Osteocyte (in vitro differentiated cells): ENCODE measurements at places on chromosomes 11 and 22.

- H3K36me3 ChIP-seq = no peaks in the 10 kb centered on the region
- H3K27me3 ChIP-seq = no peaks in the 10 kb centered on the region
- peak; percentile 49 for DNase-seq
- H3K4me3 ChIP-seq = no peak overlapping the region
Observed at GRCh38 chr22:32331236-32331917, 26.3 kb upstream of the RFPL3 start.

GRCh38 chr22:20146777-20147176, 4.1 kb downstream of the CCDC188 start:
- H3K4me3 ChIP-seq = no peak overlapping the region
- H3K27ac ChIP-seq = no peak overlapping the region
- H3K36me3 ChIP-seq = peaks cover 2% of the 10 kb centered on the region
- H3K4me1 ChIP-seq = peaks cover 4% of the 10 kb centered on the region
- no peaks in the 10 kb centered on the region for H3K27me3 ChIP-seq

DNA sequence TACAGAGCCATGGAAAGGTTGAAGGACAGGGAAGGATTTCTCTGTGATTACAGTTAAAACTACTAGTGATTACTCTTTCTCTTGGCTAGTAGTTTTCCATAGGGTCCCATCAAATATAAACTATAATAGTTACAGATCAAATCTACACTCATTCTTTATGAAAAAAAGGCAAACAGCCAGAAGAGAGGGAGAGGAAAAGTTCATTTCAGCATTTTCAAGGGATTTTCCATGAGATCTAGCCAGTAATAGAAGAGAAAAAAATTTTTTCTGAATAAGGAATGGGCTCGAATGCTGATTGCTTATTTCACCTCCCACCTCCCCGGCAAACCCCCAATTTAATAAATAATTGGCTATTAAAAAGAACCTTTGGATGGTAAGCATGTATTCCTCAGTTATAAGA, 74.8 kb upstream of the BLID start:
- peak overlapping the region; percentile 92 for H3K27ac ChIP-seq
- peaks cover 50% of the 10 kb centered on the region for H3K4me1 ChIP-seq
- H3K4me3 ChIP-seq = no peak overlapping the region
- H3K27me3 ChIP-seq = no peaks in the 10 kb centered on the region

DNA sequence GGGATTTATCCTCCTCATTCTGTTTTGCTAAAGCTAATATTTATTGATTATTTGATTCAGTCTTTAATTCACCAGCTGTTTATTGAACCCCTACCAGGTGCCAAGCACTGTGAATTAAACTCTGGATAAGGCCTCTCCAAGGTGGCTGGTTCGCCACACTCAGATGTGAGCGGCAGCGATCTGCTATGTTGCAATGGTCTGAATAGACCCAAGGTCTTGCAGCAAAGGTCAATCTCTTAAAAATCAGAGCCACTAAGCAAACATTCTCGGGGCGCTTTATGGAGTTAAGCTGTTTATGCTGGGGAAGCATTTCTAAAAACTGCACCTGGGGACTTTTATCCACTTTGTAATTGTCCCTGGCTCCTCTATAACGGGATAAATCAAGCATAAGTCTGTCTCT, 10.5 kb upstream of the TSPAN18 start:
- H3K27ac ChIP-seq = no peak overlapping the region
- no peaks in the 10 kb centered on the region for H3K36me3 ChIP-seq
- no peaks in the 10 kb centered on the region for H3K4me1 ChIP-seq
- peaks cover 54% of the 10 kb centered on the region for H3K27me3 ChIP-seq

DNA sequence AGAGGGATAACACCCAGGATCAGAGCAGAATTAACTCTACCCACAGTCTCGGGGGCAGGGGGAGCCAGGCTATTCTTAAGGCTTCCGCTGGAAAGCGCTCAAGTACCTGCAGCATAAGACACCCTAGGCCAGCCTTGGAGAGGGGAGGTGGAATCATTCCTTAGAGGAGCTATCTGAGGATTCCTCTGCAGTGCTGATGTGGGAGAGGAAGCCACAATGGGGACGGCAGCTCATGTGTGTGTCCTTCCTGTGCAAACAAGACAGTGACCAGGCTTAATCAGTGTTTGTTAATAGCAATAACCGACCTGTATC, 382.2 kb upstream of the CADM1 start:
- no peaks in the 10 kb centered on the region for H3K36me3 ChIP-seq
- DNase-seq = no peak
- H3K27me3 ChIP-seq = no peaks in the 10 kb centered on the region

GRCh38 chr11:107562647-107563208, 2.8 kb downstream of the ALKBH8 start:
- peak overlapping the region; percentile 37 for H3K27ac ChIP-seq
- peaks cover 28% of the 10 kb centered on the region for H3K4me1 ChIP-seq
- no peak overlapping the region for H3K4me3 ChIP-seq
- no peak for DNase-seq

DNA sequence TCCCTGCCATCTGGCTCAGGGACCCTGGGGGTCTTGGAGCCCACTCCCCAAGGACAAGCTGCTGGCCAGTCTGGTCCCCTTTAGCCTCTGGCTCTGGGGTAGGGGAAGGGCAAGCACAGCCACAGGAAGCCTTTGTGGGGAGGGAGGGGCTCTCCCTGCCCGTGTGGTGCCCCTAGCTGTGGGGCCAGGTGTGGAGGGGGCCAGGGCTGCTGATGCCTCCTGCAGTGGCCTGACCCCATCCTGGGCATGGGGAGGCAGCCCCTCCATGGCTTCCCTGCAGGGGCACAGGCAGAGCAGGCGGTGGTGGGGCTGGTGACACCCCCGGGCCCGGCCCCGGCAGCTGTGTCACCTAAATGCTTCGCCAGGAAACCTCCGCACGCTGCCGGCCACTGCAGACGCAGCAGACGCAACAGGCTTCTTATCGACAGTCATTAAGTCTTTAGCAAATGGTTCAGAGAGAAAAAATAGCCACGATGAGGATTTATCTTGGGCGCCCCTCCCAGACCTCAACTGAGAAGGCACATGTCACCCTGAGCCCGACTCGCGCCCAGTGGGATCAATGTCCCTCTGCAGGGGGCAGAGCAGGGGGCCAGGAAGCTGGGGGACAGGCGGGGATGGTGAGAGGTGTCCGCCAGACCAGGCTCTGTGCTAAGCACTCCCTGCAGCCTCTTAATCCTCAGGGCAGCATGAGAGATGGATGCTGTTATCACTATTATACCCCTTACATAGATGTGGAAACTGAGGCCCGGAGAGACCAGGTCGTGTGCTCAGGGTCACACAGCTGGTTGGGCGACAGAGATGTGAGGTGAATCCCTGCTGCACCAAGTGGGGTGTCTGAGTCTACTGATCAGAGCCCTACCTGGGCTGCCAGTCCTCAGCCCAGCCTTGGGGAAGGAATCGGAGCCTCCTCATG, 33.9 kb downstream of the FLRT1 start:
- no peak overlapping the region for H3K27ac ChIP-seq
- no peak for DNase-seq
- H3K36me3 ChIP-seq = no peaks in the 10 kb centered on the region
- no peaks in the 10 kb centered on the region for H3K4me1 ChIP-seq
- H3K4me3 ChIP-seq = no peak overlapping the region

DNA sequence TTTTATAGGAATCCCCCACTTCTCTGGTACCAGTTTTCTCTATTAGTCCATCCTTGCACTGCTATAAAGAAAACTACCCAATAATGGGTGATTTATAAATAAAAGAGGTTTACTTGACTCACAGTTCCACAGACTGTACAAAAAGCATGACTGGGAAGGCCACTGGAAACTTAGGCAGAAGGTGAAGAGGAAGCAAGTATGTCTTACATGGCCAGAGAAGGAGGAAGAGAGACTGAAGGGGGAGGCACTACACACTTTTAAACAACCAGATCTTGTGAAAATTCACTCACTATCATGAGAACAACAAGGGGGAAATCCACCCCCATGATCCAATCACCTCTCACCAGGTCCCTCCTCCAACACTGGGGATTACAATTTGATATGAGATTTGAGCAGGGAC, 68.9 kb upstream of the GNAZ start:
- no peak for DNase-seq
- H3K27ac ChIP-seq = no peak overlapping the region
- H3K27me3 ChIP-seq = peaks cover 33% of the 10 kb centered on the region
- H3K36me3 ChIP-seq = no peaks in the 10 kb centered on the region
- no peak overlapping the region for H3K4me3 ChIP-seq

DNA sequence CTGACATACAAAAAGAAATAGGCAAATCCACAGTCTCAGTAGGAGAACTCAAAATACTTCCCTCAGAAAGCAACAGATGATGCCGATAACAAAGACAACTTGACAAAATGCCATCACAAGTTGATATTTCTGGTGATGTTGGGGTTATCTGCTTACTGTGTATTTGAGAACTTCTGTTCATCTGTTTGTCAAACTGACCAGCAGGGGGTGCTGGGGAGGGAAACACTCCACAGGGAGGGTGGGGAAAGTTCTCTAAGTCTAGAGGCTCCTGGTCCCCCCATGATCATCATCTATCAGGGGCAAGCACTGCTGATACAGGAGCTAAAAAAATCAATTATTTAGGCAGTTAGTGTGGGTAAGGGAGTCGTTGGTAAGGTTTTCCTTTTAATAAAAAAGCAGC, 19.2 kb downstream of the GLYATL1 start:
- H3K27me3 ChIP-seq = peaks cover 5% of the 10 kb centered on the region
- no peak overlapping the region for H3K27ac ChIP-seq
- DNase-seq = no peak
- H3K4me1 ChIP-seq = no peaks in the 10 kb centered on the region
- H3K36me3 ChIP-seq = no peaks in the 10 kb centered on the region

DNA sequence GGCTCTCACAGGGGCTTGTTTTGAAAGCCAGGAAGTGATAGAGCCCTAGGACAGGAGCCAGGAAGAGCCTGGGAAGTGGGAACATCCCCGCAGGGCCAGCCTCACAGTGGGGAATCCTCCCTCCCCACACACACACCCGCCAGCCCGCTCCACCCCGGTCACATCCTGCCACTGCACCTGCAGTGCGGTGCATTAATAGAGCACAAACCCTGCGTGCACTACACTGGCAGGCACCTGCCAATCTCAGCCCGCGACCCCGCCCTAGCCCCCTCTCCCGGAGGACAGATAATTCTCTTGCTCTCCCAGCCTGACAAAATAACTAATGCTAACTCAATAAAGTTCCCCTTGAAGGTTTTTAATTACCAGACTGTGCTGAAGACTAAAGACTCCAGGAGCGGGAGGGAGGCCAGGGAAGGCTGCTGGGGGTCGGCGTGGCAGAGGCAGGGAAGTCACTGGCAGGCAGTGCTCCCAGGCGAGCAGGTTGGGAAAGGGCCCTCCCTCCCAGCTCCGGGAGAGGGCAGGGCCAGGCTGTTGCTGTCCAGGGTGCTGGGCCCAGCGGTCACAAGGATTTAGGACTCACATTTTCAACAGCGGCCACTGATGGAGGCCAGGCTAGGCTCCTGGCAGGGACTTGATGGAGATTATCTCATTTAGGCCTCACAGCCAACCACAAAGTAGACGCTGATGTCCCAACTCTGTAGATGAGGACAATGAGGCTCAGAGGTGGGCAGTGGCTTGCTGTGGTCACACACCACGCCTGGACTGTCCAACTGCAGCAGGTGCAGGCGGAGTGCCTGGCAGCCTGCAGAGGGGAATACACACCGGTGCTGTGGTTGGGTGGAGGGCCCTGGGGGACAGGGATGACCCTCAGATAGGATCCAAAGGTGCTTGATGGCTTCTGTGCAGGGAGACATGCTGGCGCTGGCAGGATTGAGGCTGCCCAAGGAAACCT, 23.9 kb upstream of the TCF20 start:
- H3K4me3 ChIP-seq = no peak overlapping the region
- no peaks in the 10 kb centered on the region for H3K36me3 ChIP-seq
- no peaks in the 10 kb centered on the region for H3K27me3 ChIP-seq
- peak; percentile 89 for DNase-seq

- no peak for DNase-seq
- H3K4me3 ChIP-seq = no peak overlapping the region
- peaks cover 11% of the 10 kb centered on the region for H3K27me3 ChIP-seq
- H3K4me1 ChIP-seq = peaks cover 5% of the 10 kb centered on the region
- H3K27ac ChIP-seq = no peak overlapping the region
- no peaks in the 10 kb centered on the region for H3K36me3 ChIP-seq
Observed at GRCh38 chr11:46930089-46930488, 6.5 kb upstream of the CSTPP1 start.

DNA sequence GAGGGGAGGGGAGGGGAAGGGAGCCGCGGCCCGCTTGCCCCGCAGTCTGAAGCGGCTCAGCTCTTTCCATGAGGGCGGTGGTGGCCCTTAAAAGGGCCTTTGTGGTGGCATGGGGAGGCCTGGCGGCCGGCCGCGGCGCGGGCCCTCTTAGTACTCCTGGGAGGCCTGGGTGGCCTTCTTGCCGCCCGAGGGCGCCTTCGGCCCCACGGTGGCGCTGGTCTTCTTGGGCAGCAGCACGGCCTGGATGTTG, 6.9 kb downstream of the DPAGT1 start:
- H3K27ac ChIP-seq = peak overlapping the region; percentile 93
- H3K36me3 ChIP-seq = peaks cover 19% of the 10 kb centered on the region
- H3K27me3 ChIP-seq = no peaks in the 10 kb centered on the region
- H3K4me1 ChIP-seq = peaks cover 30% of the 10 kb centered on the region

- no peak overlapping the region for H3K4me3 ChIP-seq
- peaks cover 7% of the 10 kb centered on the region for H3K36me3 ChIP-seq
- peak overlapping the region; percentile 69 for H3K27ac ChIP-seq
- peaks cover 39% of the 10 kb centered on the region for H3K4me1 ChIP-seq
- DNase-seq = no peak
Observed at GRCh38 chr22:42907404-42908373, 50.6 kb upstream of the ARFGAP3 start.

DNA sequence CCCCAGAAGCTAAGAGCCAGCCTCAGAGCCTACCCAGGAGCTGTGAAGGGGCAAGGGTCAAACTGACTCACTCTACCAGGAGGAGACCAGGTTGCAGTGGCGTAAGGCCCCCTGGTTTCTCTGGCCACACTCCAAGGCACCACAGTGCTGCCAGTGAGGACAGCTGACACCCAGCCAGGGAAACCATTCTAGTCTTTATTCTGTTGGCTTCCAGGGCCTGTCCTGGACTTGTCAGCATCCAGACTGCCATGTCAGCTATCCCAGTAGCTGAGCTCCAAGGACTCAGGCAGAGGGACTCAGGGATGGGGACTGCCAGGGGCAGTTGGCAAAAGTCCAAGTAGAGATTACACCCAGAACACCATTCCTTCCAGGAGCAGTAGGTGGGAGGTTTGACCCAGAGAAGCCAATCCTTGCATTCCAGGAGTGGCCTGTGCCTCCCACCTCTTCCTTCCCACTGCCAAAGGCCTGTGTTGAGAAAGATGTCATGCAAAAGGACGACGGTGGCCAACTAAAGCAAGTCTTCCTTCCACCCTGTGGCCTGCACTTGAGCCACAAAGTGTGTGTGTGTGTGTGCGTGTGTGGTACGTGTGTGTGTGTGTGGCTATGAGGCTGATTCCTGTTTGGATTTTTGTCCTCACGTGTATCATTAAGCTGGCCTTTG, 3.6 kb upstream of the MAPK8IP1 start:
- no peak for DNase-seq
- peaks cover 3% of the 10 kb centered on the region for H3K4me1 ChIP-seq
- peaks cover 21% of the 10 kb centered on the region for H3K36me3 ChIP-seq
- H3K27ac ChIP-seq = no peak overlapping the region
- peaks cover 2% of the 10 kb centered on the region for H3K27me3 ChIP-seq

GRCh38 chr22:46172522-46173110, 22.3 kb downstream of the PPARA start:
- peak overlapping the region; percentile 44 for H3K27ac ChIP-seq
- peaks cover 8% of the 10 kb centered on the region for H3K36me3 ChIP-seq
- DNase-seq = no peak

- peaks cover 5% of the 10 kb centered on the region for H3K36me3 ChIP-seq
- no peaks in the 10 kb centered on the region for H3K27me3 ChIP-seq
- H3K4me3 ChIP-seq = no peak overlapping the region
- DNase-seq = no peak
- H3K4me1 ChIP-seq = peaks cover 5% of the 10 kb centered on the region
Observed at GRCh38 chr22:29014773-29015172, 46.9 kb downstream of the C22orf31 start.
